Brain (organoid and tissue), 16 donors: ENCODE measurements at places on chromosomes 12 and 14. TPM values are rescaled to one million over a fixed set of nuclear protein-coding genes. Genes with fewer than 3 reads are reported as not detected.

The C12orf60 gene
- 5.4 TPM for polyA plus RNA-seq

The KRT3 gene
- polyA plus RNA-seq, result not detected

The OVCH1 gene
- not detected for polyA plus RNA-seq

The SYT10 gene
- polyA plus RNA-seq, result 0.36 TPM

The HOXC4 gene
- polyA plus RNA-seq, result not detected

The EPYC gene
- not detected for polyA plus RNA-seq

The GDF3 gene
- polyA plus RNA-seq, result not detected

The BMP4 gene
- polyA plus RNA-seq, result 3.3 TPM

The PMEL gene
- 1.5 TPM for polyA plus RNA-seq

The RNASE3 gene
- not detected for polyA plus RNA-seq

The ATP2A2 gene
- polyA plus RNA-seq, result 139 TPM

The KRT74 gene
- not detected for polyA plus RNA-seq

The ZBTB42 gene
- polyA plus RNA-seq, result 2.2 TPM

The ST8SIA1 gene
- polyA plus RNA-seq, result 1.6 TPM

The FBLN5 gene
- 10.2 TPM for polyA plus RNA-seq

The LTBR gene
- polyA plus RNA-seq, result 18.7 TPM

The FAM222A gene
- polyA plus RNA-seq, result 27.7 TPM

The WNT1 gene
- polyA plus RNA-seq, result not detected

The TRIAP1 gene
- 10.9 TPM for polyA plus RNA-seq

The GPD1 gene
- 18.3 TPM for polyA plus RNA-seq

The REP15 gene
- polyA plus RNA-seq, result 0.53 TPM

The PLXNC1 gene
- polyA plus RNA-seq, result 2.2 TPM

The KRT6A gene
- polyA plus RNA-seq, result not detected

The DACT1 gene
- 1.5 TPM for polyA plus RNA-seq

The GRIN2B gene
- polyA plus RNA-seq, result 0.61 TPM

The COX6A1 gene
- 1,091 TPM for polyA plus RNA-seq

The CCDC38 gene
- polyA plus RNA-seq, result not detected

The TRHDE gene
- polyA plus RNA-seq, result 0.29 TPM

The KRT6C gene
- not detected for polyA plus RNA-seq

The MYH6 gene
- not detected for polyA plus RNA-seq

The CCDC177 gene
- polyA plus RNA-seq, result 1.5 TPM

The RNASE9 gene
- polyA plus RNA-seq, result not detected

The TC2N gene
- polyA plus RNA-seq, result 0.20 TPM

The APOF gene
- not detected for polyA plus RNA-seq

The ACSM4 gene
- polyA plus RNA-seq, result not detected

The ACOT6 gene
- polyA plus RNA-seq, result not detected

The OAS1 gene
- 7.9 TPM for polyA plus RNA-seq

The PCBP2 gene
- 1,093 TPM for polyA plus RNA-seq

The CLEC7A gene
- not detected for polyA plus RNA-seq

The SLC22A17 gene
- polyA plus RNA-seq, result 298 TPM

The ACSS3 gene
- 7.3 TPM for polyA plus RNA-seq

The PAX9 gene
- 2.8 TPM for polyA plus RNA-seq

The SEC23A gene
- 11.4 TPM for polyA plus RNA-seq

The LRRIQ1 gene
- 0.20 TPM for polyA plus RNA-seq

The RPL10L gene
- polyA plus RNA-seq, result not detected

The AKAP3 gene
- polyA plus RNA-seq, result 2.2 TPM

The ADGRD1 gene
- 2.9 TPM for polyA plus RNA-seq

The BIN2 gene
- polyA plus RNA-seq, result 1.3 TPM

The DLK1 gene
- 233 TPM for polyA plus RNA-seq

The KLRC2 gene
- 1.6 TPM for polyA plus RNA-seq

The RERG gene
- polyA plus RNA-seq, result 6.2 TPM

The IAPP gene
- not detected for polyA plus RNA-seq

The DEGS2 gene
- polyA plus RNA-seq, result 3.1 TPM

The KRT71 gene
- polyA plus RNA-seq, result not detected

The KLRC3 gene
- 1.5 TPM for polyA plus RNA-seq

The POTEM gene
- not detected for polyA plus RNA-seq

The MEG3 gene
- polyA plus RNA-seq, result 33.5 TPM
